ENCODE measurements at places on chromosomes 12 and 14.
A peak's percentile ranks its signal among the peaks of the same experiment; 100 is the strongest.

DNA sequence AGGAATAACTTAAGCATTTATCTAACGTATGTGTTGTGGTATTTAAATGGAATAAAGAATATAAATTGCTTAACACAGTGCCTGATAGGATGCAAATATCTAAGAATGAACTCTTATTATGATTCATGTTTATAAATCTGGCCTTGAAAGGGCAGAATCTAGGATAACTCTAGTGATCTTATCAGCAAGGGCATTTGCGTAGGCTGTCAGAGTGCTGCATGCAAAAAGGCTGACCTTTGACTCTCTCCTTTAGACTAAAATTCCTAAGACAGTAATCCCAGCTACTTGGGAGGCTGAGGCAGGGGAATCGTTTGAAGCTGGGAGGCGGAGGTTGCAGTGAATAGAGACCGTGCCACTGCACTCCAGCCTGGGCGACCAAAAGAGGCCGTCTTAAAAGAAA is 31.3 kb upstream of the ANP32D start:
- DNase-seq = no peak

DNA sequence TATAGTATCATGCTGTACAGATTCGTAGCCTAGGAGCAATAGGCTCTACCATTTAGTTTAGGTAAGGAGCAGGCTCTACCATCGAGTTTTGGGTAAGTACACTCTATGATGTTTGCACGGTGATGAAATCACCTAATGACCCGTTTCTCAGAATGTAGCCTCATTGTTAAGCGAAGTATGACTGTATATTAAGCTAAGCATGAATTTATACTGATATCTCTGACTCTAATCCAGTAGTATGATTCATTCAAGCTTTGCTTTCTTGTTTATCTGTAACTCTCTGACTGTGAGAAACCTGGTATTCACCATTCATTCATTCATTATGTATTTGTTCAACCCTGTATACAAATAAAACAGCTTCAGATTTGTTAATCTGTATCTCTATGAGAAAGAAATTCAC is 283.9 kb upstream of the PRICKLE1 start:
- DNase-seq = no peak

- DNase-seq = no peak
Measured at GRCh38 chr12:31471823-31472222, 119.1 kb downstream of the DENND5B start.

- no peak for DNase-seq
Measured at GRCh38 chr14:96049932-96050331, 10.8 kb downstream of the C14orf132 start.

- no peak for DNase-seq
Measured at GRCh38 chr12:52306731-52307130, 14.5 kb downstream of the KRT83 start.

GRCh38 chr14:53411125-53411524 is 258.0 kb upstream of the DDHD1 start:
- DNase-seq = no peak

- DNase-seq = no peak
Measured at GRCh38 chr12:3288690-3289089, 202.3 kb upstream of the PRMT8 start.

- DNase-seq = no peak
Measured at GRCh38 chr14:33964599-33965317, 13.9 kb upstream of the EGLN3 start.

GRCh38 chr12:69161829-69162228 is 77.5 kb upstream of the CPSF6 start:
- DNase-seq = peak; percentile 69

GRCh38 chr14:32934073-32934880 is 4.4 kb upstream of the NPAS3 start:
- DNase-seq = no peak

DNA sequence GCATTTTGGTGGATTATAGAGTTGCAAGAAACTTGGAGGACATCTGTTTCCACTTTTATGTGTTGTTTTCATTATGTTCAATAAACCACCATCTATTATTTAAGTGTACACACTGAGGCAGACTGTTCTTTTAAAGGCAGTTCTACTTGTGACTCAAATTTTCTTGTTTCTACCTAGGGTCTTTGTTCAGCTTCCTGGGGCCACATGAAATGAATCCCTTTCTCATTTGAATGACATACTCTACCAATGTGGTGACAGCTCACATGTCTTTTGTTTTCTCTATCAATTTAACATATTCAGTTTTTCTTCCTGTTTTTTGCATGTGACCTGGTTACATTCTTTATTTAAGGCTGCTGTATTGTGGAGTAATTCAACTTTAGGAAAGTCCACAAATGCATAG is 7.9 kb downstream of the SLC16A7 start:
- no peak for DNase-seq

DNA sequence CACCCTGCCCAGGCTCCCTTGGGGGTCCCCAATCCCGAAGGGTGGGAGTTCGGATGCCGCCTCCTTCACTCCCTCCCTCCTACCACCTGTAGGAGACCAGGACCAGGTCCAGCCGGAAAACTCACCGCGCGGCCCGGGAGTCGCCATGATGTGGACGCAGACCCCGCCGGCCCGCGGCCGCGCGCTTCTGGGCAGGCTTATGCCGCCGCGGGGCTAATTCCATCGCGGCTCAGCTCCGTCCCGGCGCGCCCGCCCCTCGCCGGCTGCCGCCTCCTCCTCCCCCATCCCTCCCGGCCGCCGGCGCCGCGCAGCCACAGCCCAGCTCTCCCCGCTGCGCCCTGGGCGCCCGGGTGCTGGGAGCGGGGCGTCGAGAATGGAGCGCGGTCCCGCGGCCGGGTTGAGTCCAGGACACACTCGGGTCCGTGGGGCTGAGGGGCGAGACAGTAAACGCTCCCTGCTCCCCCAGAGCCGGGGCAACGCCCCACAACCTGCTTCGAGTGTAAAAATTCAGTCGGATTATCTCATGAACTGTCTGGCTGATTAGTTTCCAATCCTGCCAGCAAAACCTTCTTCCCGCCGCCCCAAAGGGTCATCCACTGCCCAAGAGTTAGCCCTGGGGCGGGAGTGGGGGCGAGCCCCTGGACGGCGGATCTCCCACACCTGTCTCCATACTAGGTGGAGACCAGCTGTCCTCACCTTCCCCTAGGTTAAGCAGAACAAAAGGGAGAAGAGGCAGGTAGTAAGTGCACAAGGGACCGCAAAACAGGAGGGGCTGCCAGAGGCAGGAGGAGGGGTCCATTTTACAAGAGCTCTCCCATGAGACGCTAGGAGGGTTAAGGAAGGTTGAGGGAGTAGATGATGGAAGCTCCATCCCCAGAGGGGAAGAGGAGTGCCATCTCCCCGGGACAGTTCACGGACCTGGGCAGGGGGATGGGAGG is at the start of gene ANO2:
Gene ANO2, minus strand, starts transcription at position 189 of the 938 bp plus-strand sequence. Its CDS starts 42 bp downstream, at position 147.
- no peak for DNase-seq

- no peak for DNase-seq
Measured at GRCh38 chr12:58720421-58720820, 199.9 kb downstream of the LRIG3 start.

- no peak for DNase-seq
Measured at GRCh38 chr14:61899497-61899896, 137.3 kb downstream of the SNAPC1 start.

- no peak for DNase-seq
Measured at GRCh38 chr14:30960216-30960615, 65.2 kb upstream of the AP4S1 start.

- no peak for DNase-seq
Measured at GRCh38 chr12:108699955-108700563, 31.3 kb downstream of the CORO1C start.

DNA sequence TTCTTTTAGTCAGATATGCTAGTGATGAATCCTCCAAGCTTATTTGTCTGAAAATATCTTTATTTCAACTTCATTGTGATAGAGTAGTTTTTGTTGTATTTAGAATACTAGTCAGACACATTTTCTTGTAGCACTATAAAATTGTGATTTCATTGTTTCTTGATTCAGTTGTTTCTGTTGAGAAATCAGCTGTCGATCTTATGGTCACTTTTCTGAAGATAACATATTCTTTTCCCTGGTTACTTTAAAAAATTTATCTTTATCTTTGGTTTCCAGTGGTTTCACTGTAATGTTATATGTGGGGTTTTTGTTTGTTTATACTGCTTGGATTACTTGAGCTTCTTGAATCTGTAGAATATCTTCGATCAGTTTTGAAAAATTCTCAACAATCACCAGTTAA is 426.1 kb downstream of the SOX5 start:
- no peak for DNase-seq

DNA sequence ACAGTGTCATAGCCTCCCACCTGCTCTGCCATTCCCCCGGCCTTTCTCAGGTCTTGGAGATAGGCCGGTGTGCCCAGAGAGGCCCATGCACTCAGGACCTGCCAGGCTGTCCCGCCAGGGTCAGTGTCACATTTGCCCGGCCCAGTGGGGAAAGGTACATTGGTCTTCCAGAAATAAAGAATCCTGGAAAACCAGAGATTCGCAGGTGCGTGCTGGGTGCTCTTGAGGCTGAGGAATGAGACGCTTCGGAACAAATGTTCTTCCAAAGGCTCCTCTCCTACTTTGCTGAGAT is 205.8 kb upstream of the RTL1 start:
- DNase-seq = no peak

DNA sequence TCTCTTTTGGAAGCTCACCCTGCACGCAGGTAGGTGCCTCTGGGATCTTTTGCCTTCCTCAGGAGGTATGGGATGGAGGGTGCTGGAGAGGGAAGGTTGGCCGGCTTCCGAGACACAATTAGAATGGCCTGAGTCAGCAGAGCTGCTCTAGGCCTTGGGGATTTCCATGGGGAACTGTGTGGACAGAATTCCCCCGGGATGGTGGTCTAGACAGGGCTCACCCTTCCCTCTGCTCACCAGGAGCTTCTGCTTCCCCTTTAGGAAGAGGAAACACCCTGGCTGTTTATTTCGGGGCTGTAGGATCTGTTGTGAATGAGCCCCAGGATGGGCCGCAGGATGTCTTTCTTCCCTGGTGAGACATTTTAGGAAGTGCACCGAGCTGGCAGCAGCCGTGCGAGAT is 43.7 kb upstream of the TMED10 start:
- DNase-seq = no peak

DNA sequence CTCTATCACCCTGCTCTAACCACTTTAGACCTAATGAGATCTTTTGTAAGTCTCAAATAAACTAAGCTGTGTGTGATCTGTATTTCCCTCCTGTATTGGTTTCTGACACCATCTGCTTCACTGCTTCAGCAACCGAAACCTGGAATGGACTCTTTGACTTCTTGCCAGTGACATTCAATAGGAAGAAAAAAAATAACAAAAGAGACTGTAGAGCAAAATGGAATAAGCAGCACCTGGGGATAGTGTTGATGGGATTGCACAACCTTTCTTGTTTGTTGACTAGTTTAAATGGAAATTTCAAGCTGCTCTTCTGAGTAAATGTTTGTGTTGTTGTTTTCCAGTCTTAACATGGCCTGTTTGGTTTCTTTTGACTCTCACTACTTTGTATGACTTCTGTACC is 888.6 kb upstream of the SEL1L start:
- no peak for DNase-seq

DNA sequence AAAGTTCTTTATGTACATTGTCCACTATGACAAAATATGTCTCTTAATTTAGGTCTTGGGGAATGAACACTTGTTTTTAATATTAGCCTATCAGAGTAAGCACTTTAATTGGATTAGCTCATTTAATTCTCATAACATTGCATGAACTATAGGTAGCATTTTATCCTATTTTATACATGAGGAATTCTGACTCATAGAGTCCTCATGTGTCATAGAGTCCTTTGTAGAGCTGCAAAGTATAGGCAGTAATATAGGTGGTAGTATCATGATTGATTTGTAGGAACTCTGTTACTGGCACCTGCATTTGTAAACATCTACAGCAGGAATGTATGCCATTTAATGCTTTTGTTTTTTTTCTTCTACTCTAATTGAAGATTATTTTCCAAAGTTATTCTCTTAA is 96.0 kb downstream of the GPHN start:
- DNase-seq = no peak

DNA sequence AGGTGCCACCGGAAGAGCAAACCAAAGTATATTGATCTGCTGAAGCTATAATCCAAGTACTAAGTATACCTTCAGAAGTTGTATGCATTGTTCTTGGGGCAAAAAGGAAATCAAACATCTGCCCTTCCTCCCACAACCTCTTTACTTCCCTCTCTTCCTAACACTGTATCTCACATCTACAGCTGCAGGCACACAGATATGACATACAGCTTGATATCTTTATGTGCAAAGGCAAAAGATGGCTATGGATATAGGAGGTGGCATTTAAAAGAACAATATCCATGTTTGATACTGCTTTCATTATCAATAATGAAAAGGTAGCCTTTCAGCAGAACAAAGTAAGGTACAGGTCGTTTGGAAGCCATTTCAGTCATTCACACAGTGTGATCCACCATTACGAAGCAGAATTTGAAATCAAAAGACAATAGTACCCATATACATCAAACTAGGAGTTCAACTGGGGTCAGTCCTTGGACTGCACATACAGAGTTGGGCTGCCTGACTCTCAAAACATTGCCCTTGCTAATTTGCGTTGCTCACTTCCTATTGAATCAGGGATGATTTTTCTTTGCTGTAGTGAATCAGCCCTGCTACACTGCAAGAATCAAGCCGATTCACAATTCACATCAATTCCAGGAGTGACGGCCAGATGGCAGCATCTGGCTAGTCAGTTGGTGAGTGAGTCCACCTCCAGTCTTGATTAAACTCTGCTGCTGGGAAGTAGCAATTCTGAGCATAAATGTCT is 8.9 kb downstream of the ANG start:
- DNase-seq = peak; percentile 64

- DNase-seq = peak; percentile 40
Measured at GRCh38 chr14:50823051-50823761, 7.8 kb downstream of the NIN start.

- no peak for DNase-seq
Measured at GRCh38 chr14:94823556-94824341, 53.8 kb upstream of the GSC start.

DNA sequence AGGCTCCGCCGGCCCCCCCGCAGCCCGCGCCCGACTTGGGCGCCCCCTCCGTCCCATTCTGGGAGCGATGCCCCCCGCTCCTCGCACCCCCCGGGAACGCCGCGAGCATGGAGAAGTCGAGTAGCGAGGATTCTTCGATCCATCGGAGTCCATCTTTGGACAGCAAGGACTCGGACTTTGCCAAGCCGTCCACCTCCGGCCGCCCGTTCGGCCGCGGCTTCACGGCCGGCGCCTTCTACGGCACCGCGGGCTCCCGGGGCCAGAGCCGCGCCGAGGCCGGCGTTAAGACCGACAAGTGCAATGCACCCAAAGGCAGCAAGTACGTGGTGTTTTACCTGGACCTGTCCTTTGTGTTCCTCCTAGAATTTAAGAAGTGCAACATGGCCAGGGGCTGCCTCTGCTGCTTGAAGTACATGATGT is 123.6 kb downstream of the TSPAN9 start:
- no peak for DNase-seq

DNA sequence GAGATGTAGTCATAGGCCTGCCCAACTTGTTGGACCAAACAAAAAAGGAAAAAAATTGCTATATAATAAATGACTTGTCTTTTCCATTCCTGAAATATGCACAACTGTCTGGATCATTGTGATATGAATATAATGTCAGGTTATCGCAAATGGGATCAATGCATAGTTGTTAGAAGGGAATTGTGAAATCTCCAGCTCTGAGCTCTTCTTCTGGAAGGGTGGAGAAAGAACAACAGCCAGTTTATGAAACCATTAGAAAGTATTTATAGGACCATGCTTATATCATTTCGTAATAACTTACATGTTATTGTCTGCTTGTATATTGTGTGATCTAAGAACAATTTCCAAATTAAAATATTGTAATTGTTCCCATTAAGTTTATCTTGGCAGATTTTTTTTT is 35.7 kb upstream of the HIF1A start:
- no peak for DNase-seq

GRCh38 chr12:66041651-66042363 is 88.7 kb downstream of the LLPH start:
- DNase-seq = no peak
